ENCODE measurements at places on chromosomes 5 and 9.

GRCh38 chr5:124297826-124298225 lies 448.6 kb downstream of the ZNF608 start:
- no peak for DNase-seq

DNA sequence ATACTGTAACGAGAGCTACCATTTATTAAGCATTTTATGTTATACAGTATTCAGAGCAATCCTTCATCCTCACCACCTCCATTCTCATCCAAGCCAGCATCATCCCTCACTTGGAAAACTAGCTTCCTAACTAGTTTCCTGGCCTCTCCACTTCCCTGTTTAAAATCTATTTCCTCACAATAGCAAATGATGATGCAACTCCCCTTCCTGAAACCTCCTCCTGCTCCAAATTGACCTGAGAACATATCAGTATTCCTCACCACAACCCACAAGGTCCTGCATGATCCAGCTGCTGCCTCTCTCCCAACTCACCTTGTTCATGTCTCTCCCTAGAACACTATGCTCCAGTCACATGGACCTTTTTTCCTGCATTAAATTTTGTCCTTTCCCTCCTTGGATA lies 4.3 kb upstream of the SLC36A2 start:
- DNase-seq, result no peak

DNA sequence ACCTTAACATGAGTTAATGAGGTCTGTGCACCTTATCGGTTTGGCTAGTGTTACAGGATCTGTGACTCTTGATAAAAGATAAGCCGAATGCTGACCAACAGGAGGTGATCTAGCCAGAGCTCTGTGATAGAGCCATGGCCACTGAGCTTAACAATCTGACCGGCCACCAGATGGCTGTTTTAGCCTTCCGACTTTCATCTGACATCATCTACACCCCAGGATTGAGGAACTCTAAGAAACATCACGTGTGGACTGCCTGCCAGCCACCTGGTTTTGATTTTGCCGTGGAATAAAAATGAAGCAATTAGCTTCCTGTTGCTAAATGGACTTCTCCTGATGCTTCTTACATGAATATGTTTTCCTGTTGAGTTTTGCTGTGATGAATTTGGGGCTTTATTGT lies 281.3 kb downstream of the CEMIP2 start:
- DNase-seq, result peak; percentile 62

- no peak for DNase-seq
Measured at GRCh38 chr5:168311061-168311566, 19.7 kb downstream of the WWC1 start.

GRCh38 chr9:136009516-136009915 lies 48.3 kb upstream of the UBAC1 start:
- no peak for DNase-seq

- no peak for DNase-seq
Measured at GRCh38 chr9:95463148-95464060, 53.4 kb downstream of the PTCH1 start.

- DNase-seq, result no peak
Measured at GRCh38 chr9:70861797-70862196, 259.6 kb downstream of the TRPM3 start.

GRCh38 chr5:96876292-96876850 lies at the start of gene ERAP2:
ERAP2 (plus strand) TSS chr5:96876500; CDS start chr5:96879686, 3,186 bp downstream.
- peak; percentile 11 for DNase-seq

DNA sequence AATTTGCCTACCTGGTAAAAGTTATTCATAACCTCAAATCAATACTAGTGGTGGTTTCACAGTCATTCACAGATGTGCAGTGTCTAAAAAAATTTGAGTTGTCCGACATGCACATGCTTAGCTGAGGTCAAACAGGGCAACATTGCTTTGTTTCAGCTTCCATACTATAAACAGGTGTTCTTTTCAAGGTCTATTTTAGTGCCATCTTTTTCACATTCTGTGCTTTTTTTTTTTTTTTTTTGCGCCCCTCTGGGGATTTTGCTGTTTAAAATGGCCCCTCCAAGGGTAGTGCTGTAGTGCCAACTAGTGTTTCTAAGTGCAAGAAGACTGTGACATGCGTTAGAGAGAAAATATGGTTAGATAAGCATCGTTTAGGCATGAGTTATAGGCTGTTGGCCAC lies 14.5 kb downstream of the PHAX start:
- DNase-seq, result no peak

DNA sequence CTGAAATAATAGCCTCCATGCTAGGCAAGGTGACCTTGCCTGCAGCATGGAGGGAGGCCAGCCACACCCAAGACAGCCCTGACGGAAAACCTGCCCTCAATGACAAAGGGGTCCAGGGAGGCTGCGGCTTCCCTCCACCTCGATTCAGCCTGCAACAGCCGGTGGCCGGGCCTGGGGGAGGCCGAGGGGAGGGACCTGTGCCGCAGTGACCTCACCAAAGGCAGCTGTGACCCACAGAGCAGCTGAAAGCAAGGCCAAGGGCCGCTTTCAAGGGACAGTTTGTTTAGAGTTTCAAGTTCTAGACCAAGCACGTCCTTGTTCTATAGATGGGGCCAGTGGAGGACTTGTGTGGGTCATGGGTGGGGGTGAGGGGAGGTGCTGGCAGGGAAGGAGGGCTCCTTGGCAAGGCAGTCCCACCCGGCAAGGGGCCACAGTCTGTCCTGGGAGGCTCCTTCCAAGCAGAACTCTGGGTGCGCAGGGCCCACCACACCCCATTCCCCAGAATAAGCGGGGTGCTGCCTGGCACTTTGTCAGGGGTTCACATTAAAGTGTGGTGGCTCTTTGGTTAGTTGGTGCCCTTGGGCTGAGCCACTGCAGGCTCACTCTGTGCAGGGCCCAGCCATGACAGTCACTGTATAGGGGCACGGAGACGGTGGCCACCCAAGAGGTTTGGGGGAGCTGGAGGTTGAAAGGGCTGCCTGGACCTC lies 226.5 kb downstream of the FANCC start:
- no peak for DNase-seq

- DNase-seq, result no peak
Measured at GRCh38 chr5:139872052-139872766, 76.6 kb downstream of the PSD2 start.

- no peak for DNase-seq
Measured at GRCh38 chr5:113562828-113563400, 49.4 kb downstream of the YTHDC2 start.

DNA sequence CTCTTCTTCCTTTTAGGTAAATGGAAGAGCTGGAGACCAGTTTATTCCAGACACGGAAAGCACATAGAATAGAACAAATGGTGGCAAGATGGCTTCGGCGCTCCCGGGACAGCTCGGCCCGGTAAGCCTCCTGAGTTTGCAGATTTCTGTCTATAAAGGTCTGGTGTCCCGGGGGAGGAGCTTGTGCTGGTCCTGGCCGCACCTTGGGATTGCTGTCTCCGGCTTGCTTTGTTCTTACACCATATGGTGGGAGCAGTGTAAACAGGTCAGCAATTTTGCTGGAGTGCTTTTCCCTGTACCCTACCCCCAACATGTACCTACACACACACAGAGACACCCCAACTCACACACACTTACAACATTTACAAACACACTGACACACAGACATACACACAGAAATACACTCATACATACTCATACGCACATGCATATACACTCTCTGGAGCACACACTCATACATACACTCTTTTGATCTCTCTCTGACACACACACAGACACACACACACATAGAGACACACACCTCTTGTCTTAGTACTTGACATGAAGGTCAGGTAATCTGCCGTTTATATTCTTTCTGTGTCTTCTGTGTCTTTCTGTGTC lies 42.0 kb downstream of the FRMPD1 start:
- DNase-seq, result no peak

DNA sequence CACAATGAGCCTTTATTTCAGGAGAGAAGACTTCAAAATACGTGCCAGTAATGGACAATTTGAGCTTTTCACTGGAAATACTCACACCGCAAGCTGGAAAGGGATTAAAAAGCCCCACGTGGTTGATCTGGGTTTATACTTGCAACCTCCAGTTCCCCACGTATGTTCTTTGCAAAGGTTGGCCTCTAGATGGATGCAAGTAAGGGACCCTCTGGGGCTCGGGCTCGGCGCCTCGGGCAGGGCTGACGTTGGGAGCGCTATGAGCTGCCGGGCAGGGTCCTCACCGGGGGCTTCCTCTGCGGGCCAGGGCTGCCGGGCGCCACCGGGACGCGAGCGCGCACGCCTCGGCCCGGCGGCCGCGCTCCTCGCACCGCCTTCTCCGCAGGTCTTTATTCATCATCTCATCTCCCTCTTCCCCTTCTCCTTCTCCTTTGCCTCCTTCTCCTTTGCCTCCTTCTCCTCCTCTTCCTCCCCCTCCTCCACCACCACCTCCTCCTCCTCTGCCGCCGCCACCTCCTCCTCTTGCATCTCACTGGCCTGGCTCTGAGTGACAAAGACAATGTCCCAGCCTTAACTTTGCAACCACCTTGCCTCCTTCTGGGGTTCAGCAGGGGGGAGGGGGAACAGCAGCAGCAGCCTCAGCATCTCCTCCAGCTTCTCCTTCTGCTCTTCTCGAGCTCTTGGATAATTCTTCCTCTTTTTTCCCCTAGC lies 701 bp upstream of the ZNF462 start:
- DNase-seq, result no peak

GRCh38 chr5:669111-669841 lies 23.9 kb downstream of the TPPP start:
- DNase-seq, result no peak

DNA sequence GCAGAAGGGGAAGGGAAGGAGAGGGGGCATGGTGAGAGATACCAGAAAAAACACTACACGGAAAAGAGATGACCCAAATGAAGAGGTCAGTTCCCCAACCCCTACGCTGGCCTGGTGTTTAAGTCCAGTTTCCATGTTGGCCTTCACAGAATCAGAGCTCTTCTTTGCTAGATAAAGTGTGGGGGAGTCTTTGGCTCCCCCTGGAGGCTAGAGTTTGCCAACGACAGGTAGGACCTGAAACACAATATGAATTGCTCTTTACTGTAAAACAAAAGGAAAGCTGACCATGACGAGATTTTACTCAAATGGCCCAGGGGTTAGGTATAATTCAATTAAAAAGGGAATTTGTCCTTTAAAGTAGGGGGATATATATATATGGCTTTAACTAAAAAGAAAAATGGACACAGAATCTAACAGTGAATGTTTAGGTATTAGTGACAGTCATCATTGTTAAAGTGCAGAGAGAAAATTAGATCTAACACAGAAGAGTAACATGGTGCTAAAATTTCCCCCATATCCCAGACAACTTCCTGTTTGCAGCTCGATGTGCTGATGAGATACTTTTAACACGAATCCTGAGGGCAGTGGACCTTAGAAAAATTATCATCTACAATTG lies 92.0 kb downstream of the SV2C start:
- DNase-seq, result peak; percentile 56

DNA sequence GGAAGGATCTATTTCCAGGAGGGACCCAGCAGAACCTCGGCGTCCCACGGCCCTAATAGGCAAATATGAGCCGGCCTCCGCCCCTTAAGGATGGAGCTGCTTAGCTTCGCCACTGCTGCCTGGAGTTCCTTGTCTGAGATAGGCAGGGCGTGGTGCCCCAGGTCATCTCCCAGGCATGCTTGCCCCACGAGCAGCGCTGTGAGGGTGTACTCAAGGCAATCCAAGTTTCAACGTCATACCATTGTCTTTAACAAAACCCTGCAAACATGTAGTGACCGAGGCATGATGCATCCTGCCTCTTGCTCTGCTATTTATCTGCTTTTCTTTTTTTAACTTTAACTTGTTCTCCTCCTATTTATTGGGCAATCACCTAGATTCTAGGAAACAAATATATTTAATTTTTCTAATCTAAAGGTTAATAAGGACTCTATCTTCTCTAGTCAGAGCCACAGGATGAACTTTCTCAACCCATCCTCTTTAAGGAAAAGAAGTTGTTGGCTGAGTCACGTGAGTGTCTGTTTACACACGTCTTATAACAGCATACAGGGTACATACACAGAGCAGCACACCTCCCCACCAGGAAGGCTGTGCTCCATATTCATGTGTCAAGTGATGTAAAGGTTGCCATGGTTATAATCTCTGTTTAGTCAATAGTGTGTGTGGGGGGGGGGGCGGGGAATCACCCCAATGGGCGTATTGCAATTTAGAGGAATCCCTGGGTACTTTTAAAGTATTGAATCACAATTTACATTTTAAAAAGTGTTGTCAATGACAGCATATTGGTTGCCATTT lies 27.3 kb upstream of the ZSWIM6 start:
- DNase-seq, result no peak

GRCh38 chr5:138241688-138242571 lies 28.8 kb upstream of the CDC23 start:
- DNase-seq, result peak; percentile 44
